ENCODE measurements at places on chromosomes 1 and 21.

DNA sequence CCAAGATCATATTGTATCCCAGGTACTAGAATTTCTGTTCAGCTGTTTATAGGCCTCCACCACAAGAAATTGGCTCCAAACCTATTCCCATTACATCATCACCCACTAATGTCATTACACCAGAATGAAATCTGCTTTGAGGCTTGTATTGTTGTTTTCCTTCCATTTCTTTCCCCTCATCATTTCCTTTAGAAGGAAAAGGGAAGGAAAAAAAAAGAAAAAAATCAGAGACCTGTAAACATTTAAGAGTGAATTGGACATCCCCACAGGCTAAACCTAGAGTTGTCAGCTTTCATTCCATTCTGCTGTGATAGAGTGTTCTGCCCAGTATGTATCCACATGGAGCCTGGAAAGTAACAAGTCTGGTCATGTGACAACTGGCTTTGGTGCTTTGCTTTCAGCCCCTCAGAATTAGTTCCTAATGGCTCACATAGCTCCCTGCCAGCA lies 44.6 kb downstream of the NFYC start:
- DNase-seq = peak; percentile 12

- DNase-seq = no peak
Measured at GRCh38 chr21:37535130-37535529, 168.6 kb downstream of the DYRK1A start.

GRCh38 chr1:84300501-84300900 lies 1.0 kb upstream of the SAMD13 start:
- DNase-seq = no peak

GRCh38 chr1:213533125-213533524 lies 454.6 kb upstream of the PROX1 start:
- DNase-seq = no peak

DNA sequence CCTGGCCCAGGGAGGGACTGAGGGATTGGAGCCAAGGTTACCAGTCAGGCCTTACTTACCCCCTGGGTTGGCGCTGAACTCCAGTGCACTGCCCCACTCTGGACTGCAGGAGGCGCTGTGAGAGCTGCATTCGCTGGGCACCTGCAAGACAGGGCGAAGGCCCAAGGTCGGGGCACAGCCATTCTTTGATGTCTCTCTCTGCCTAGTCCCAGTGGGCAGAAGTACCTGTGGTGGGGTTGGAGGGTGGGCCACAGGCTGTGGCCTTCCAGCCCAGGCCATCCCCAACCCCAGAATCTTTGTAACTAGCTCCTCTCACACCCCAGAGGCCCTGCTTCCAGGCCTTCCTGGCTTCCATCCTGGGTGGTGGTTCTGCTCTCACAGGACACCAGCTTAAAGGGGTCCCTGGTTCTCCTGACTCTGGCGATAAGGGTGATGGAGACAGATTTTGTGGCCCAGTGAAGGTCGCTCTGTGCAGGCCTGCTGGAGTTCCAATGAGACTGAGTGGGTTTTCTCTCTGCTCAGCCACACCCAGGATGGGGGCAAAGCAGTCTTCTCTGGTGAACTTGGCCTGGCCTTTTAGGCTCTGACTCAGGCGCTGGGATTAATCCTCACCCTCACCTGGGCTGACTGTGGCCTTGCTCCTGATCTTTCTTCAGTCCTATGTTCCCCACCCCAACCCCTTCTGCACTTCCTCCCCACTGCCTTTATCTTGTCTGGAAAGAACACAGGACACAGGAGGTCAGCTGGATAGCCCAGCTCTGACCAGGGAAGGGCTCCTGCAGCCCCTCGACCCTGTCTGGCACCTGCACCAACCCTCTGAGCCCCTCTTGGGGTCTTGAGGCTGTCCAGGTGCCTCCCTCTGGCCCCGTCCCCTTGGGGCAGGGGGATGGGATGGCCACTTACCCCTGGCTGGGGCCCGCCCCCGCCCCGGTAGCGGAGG lies 954 bp downstream of the MYOG start:
- peak; percentile 50 for DNase-seq

GRCh38 chr21:46117586-46118315 lies 19.8 kb downstream of the COL6A2 start:
- no peak for DNase-seq

- DNase-seq = no peak
Measured at GRCh38 chr1:202710070-202711045, at the start of gene SYT2. Gene SYT2 (minus strand): TSS chr1:202710454. CDS start chr1:202605772, 104,682 bp downstream.

- DNase-seq = no peak
Measured at GRCh38 chr1:158025576-158026230, 32.3 kb downstream of the KIRREL1 start.

- DNase-seq = no peak
Measured at GRCh38 chr1:149934356-149934755, 2.3 kb downstream of the MTMR11 start.

DNA sequence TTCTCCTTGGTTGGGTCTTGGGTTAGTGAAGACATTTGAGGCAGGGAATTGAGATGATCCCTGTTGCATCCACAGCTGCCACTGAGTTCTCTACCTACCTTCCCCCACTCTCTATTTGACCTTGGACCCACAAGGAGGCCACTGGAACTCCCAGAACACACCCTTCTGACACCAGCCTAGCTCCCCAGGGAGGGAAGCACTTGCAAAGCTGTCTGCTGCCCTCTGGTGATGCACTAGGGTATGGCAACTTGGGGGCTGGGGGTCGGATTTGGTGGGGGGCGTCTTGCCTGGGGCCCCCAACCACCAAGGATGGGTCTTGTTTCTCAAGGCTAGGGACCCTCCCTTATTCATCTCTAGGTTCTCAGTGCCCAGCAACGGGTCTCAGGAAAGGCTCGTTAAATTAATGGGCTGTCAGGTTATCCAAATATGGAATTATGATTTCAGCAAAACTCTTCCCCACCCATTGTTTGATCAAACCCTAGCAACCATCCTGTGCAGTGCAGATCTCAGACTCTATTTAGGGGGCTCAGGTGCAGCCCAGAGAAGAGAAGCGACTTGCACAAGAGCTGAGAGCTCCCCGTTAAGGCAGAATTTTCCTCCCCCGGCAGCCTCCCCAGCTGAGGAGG lies 177.8 kb upstream of the KLHDC7A start:
- DNase-seq = no peak

DNA sequence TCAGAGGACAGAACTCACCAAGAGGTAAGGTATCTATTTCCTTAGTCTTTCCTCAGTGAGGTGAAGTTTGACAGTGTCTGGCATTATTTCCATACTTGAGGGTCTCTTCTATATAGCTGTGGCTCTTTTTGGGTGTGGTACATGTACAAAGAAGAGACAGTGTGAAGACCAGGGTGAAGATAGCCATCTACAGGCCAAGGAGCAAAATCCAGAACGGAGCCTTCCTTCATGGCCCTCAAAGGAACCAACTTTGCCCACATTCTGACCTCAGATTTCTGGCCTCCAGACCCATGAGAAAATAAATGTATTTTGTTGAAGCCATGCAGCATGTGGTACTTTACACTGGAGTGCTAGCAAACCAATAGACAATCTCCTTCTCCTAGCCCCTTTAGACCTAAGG lies 858.5 kb upstream of the B3GALT2 start:
- no peak for DNase-seq

GRCh38 chr1:226972931-226973330 lies 32.8 kb downstream of the COQ8A start:
- no peak for DNase-seq

- DNase-seq = no peak
Measured at GRCh38 chr1:217403026-217403720, 227.7 kb downstream of the GPATCH2 start.

GRCh38 chr21:35411434-35411833 lies 362.3 kb upstream of the RUNX1 start:
- DNase-seq = no peak

DNA sequence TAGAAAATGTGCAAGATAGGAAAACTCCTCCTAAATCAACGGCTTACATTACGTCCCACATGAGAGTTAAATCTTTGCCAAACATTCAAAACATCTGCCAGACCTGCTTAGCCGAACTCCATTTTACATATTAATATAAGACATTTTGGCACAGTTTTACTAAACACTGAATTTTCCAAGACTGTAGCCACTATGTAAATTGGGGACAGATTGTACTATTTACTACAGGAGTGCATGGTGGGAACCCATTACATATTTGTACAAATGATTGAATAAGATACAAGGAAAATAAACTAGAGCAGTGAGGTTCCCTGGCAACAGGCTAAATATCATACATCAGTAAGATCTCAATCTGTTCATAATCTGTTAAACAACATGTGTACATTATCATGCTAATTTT lies 1234.4 kb downstream of the KCNT2 start:
- no peak for DNase-seq

DNA sequence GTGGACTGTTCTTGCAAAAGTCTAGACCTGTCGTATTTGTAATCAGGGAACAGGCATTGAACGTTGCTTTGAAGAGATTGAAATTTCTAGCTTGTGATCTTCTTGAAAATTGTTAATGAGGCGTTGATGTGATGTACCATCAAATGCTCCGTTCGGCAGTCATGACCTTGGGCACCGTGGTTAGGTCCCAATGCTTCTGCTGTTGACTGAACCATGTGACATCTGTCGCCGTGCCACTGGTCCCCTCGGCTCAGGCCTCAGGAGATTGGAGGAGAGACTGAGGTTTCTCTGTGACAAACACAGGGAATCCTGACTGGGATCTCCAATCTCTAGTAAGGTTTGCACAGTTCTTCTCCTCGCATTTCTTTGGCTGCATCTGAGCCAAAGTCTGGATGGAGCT lies 18.1 kb upstream of the KCNAB2 start:
- no peak for DNase-seq

DNA sequence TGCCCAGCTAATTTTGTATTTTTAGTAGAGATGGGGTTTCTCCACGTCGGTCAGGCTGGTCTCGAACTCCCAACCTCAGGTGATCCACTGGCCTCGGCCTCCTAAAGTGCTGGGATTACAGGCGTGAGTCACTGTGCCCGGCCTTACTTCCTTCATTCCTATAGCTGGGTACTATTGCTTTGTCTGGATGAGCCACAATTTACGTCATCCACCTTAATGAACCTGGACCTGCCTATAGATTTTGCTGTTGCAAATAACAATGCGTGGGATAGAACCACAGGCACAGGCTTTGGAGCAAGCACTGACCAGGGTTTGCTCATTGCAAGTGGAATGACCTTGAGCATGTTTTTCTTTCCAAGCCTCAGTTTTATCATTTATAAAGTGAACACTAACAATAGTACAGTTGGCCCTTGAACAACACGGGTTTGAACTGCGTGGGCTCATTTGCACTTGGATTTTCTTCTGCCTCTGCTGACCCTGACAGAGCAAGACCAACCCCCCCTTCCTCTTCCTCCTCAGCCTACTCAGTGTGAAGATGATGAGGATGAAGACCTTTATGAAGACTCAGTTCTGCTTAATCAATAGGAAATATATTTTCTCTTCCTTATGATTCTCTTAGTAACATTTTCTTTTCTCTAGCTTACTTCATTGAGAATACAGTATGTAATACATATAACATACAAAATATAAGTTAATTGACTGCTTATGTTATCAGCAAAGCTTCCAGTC lies 33.3 kb upstream of the BECN2 start:
- DNase-seq = no peak

- no peak for DNase-seq
Measured at GRCh38 chr1:39003281-39003680, 12.2 kb downstream of the AKIRIN1 start.

DNA sequence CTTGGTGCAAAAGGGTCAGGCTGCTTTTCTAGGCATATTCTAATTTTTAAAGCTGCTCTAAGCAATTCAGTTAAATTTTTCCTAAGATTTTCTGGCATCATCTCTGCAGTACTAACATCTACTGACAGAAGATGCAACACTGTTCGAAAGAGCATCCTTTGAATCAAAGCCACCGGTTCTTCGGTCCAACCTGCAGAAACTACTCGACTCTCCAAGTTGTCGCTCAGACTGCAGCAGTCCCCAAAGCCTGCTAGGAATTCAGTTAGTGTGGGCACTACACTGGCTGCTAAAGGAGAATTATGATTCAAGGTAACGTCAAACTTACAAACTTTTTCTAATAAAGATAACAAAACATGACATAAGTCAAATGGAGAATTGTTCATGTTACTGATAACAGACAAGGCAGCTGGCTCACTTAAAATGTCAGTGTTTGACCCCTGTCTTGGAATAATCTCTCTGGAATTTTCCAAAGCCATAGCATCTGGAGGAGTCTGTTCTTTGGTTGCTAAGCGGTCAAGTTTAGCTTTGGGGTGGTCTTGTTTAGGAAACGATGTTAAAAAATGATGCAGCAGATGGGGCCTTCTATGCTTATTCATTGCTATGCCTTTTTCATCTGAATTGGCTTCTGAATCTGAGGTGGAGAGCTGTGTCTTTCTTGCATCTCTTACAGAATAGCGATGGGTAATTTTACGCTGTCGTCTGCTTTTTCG lies 56.9 kb downstream of the LYST start:
- no peak for DNase-seq

- DNase-seq = no peak
Measured at GRCh38 chr1:45679123-45679522, 7.2 kb downstream of the GPBP1L1 start.

GRCh38 chr1:9203511-9203982 lies 31.0 kb upstream of the H6PD start:
- DNase-seq = peak; percentile 24

- no peak for DNase-seq
Measured at GRCh38 chr1:63611231-63611630, 18.0 kb downstream of the PGM1 start.

DNA sequence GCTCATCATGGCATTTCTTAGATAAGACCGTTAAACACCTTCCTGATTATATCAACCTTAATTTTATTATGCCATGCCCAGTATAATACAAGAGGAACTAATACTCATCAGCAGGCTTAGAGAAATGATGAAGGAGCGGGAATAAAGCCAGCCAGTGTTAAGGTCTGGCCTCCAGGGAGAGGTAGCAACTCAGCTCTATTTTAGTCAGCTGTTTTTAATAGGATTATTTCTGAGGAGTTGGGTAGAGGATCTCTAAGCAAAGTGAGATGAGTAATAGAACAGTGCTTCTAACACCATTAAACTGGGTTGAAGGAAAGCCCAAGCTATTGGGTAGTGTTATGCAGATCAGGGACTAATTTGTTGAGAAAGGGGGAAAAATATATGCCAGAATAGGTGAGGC lies 921.5 kb downstream of the TTLL7 start:
- no peak for DNase-seq

GRCh38 chr1:67755619-67756018 lies 70.6 kb downstream of the GADD45A start:
- DNase-seq = no peak

- DNase-seq = no peak
Measured at GRCh38 chr1:239438891-239439290, 52.5 kb downstream of the CHRM3 start.

DNA sequence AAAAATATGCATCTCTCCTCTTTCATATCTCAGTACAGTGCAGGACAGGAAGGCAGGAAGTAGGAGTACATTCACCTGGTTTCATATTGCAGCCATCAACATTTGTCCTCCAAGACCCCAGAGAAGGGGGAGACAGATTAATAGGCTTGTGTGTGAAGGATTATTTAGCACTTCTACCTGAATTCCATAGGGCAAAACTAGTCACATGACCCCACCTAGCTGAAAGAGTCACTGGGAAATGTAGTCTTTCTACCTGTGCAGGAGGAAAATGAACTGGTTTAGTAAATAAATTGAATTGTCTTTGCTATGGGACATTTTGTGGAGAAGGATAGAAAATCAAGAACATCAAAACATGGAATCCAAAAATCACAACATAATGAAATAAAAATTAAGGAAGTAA lies 13.9 kb upstream of the TRIM33 start:
- no peak for DNase-seq
